ENCODE measurements at places on chromosomes 12 and 14.

- DNase-seq, result peak; percentile 19
These were observed 5.5 kb upstream of the KRT84 start for GRCh38 chr12:52390739-52391617.

- peak; percentile 44 for DNase-seq
These were observed 396 bp downstream of the FERMT2 start for GRCh38 chr14:52950410-52950897.

DNA sequence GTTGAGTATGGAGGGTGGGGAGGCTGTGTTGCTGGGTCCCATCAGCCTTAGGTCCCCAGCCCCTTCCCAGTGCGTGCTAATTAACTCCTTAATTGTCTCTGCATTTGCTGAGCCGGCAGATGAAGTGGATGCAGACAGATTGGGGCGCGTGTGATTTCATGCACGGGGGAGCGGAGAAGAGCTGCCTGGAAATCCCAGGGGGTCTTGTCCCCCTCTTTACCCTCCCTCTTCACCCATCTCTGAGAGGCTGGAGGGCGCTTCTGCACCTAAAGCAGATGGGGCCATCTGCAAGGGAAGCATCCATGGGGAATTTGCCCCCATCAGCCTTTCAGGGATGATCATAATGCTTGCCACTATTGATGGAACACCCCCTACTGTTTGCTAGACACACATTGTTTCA, 4.4 kb upstream of the ASIC1 start:
- no peak for DNase-seq

DNA sequence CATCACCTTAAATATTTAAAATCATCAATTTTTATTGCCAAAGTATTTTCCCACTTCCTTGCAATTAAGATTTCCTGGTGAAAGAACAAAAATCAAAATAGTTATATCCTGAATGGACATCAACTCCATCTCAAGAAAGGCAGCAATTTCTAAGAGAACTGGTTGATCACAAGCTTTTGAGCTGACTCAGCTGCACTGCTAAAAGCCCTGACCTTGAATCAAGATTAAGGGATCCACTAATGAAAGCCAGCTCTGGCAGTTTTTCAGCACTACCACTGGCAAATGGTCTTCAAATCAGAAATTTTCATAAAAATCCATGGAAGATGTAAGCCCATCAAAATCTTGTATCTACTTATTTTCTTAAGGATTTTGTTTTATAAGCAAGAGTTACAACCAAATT, 123.4 kb downstream of the SLC6A15 start:
- DNase-seq, result no peak

DNA sequence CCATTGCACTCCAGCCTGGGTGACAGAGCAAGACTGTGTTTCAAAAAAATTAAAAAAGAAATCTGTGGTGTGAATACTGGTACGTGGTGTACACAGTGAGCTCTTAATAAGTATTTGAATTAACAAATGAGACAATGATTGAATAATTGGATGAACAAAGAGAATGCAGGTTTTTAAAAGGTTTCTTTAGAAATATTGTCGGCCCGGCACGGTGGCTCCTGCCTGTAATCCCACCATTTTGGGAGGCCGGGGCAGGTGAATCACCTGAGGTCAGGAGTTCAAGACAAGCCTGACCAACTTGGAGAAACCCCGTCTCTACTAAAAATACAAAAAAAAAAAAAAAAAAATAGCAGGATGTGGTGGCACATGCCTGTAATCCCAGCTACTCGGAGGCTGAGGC, 6.6 kb downstream of the HIF1A start:
- no peak for DNase-seq

GRCh38 chr12:77324763-77325468, 259.5 kb upstream of the E2F7 start:
- DNase-seq, result peak; percentile 64

GRCh38 chr12:26606911-26607310, 226.1 kb downstream of the ITPR2 start:
- DNase-seq, result no peak

DNA sequence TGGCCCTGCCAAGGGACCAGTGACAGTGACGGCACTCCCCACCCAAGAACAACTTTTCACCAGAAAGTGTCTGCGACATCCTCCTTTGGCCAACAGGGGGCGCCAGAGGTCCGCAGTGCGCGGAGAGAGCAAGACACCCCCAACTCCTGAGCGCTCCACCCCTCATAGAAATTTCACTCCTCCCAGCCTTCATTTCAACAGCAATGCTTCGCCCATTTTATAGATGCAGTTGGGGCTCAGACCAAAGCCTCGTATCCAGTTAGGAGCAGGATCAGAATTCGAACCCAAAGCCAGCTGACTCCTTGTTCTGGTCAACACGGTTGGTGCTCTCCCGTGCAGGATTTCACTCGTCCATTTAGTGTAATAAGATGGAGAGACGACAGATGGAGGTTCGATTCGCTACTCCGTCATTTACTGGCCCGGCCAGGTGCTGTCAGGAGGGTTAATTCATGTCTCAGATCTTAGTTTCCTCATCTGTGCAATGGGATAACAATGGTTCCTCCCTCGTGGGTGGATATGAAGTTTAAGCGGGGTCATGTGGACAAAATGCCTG, 2.4 kb upstream of the POP5 start:
- DNase-seq, result peak; percentile 62

DNA sequence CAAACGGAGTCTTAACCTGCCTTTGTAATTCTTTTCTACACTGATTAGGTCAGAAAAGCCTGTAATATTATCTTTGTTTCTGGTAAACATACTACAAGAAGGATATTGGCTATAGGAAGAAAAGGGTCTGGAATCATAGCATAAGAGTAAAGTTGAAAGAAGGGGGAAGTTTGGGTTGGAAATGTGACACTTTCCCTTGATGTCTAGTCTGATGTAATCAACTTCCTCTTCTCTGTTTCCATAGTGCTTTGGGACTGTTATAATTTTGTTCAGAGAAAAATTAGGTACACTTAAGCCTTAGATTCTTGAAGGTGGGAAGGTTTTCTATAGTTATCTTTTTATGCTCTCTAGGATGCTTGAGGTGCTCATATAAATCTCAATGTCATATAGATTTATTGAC, 322.2 kb downstream of the AEBP2 start:
- DNase-seq, result no peak

GRCh38 chr12:32801269-32801980, 45.7 kb upstream of the YARS2 start:
- no peak for DNase-seq

- no peak for DNase-seq
These were observed 7.4 kb downstream of the GRIN2B start for GRCh38 chr12:13973996-13974395.

GRCh38 chr12:16607906-16608775, 2.2 kb upstream of the LMO3 start:
- DNase-seq, result no peak

- no peak for DNase-seq
These were observed 743 bp downstream of the PUS1 start for GRCh38 chr12:131929581-131930456.

DNA sequence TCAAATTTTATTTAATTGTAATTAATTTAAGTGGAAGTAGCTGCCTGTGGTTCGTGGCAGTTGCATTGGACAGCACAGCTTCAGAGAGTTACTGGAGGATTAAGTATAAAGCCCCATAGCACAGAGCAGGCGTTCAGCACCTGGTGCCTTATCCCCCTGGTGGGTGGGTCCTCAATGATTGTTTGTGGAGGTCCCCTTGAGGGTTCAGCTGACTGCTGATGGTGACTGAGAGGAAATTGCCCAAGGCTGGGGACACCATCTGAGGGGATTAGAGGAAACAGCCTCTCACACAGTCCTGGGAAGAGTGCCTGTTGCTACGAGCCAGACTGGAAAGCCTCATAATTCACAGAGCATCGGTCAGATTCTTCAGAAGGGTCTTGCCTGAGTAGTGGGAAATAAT, 83.4 kb upstream of the NOS1 start:
- DNase-seq, result no peak
